Urothelium cell line (cell line): ENCODE measurements at places on chromosomes 13 and 19.

DNA sequence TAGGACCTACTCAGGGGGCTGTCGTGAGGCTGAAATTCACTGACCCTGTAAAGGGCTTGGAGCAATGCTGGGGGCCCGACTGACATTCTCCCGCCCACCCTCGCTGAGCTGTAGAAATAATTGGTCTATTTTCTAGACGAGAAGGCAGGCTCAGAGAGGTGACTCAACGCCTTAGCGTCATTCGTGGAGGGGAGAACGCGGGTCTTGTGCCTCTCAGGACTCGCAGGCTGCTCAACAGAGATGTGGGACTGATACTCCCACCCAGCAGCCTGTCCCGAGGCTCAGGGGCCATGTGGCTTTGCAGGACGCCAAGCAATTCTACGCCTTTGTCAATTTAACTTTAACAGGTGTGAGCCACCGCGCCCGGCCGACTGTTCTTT lies 23.6 kb upstream of the ASPDH start:
- DNase-seq = no peak

GRCh38 chr13:59016250-59016649 lies 1147.5 kb downstream of the DIAPH3 start:
- no peak for DNase-seq

DNA sequence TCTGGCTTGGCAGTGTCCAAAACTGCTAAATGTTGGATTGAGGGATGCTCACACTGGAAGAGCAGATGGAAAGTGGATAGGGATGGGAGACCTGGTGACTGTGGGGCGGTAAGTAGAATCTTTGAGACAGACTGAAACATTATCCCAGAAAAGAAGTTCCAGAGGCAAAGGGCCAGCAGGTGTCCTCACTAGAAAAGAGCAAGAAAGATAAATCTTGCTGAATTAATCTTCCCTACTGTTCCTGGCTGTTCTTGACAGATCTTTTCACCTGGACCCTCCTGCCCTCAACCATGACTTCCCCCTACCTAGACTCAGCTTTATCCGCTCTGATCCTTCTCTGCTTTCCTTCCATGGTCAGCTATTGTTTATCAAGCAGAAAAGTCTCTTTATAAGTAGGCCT lies 35.0 kb upstream of the FRY start:
- DNase-seq = no peak

GRCh38 chr19:10998045-10998533 lies 37.3 kb downstream of the SMARCA4 start:
- DNase-seq = no peak

GRCh38 chr19:3135961-3136683 lies at the start of gene GNA15:
Gene GNA15, plus strand, starts transcription at chr19:3136033. Its CDS starts 418 bp downstream, at chr19:3136451.
- no peak for DNase-seq

GRCh38 chr19:35565016-35565856 lies 1.8 kb upstream of the ATP4A start:
- DNase-seq = no peak

DNA sequence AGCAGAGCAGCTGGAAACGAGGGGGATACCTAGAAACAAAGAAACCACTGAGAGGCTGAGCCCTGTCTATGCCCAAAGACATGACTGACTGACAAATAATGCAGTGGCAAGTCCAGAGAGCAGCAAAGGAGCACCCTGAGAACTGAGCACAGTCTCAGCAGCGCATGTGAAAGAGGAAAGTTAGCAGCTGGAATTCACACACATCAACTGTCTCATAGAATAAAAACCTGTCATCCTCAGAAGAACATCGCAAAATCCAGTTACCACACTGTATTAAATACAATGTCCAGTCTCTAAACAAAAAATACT lies 24.1 kb upstream of the DLEU7 start:
- no peak for DNase-seq

- DNase-seq = no peak
Measured at GRCh38 chr13:99870541-99870940, 101.0 kb downstream of the ZIC5 start.

GRCh38 chr19:40719414-40719894 lies 2.5 kb downstream of the ITPKC start:
- DNase-seq = no peak

DNA sequence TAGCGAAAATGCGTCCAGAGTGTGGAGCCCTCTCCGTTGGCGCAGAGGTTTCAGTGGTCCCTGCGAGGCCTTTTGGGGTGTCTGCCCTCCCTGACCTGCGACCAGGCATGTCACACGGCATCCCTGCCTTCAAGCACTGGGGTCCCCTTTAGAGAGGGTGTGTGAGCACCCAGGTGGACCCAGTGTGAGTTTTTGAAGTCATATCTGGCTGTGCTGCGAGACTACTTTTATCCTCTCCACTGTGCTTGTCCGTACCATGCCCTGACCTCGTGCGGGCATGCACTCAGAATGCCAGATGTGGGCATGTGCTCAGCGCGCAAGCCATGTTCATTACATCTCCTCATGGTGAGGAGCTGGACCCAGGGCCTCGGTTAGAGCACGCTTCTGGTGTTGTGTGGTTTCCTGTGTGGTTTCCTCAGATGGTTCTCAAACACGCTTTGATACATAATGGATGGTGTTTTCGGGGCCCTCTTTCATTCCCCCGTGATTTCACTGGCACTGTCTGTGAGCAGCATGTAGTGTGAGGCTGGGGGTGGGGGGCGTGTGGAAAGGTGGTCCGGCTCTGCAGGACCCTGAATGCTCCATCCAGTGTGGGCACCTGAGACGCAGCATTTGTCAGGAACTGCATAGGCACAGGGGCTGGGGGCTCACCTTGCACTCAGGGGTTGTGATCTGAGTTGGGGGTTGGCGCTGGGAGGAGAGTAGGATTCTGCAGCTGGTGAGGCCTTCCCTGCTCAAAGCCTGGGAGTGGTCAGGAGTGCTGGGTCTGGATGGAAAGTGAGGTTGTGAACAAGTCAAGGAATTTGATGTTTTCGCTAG lies 2.3 kb downstream of the TFDP1 start:
- DNase-seq = no peak

GRCh38 chr19:42280815-42281145 lies 11.7 kb downstream of the CIC start:
- DNase-seq = peak; percentile 57

DNA sequence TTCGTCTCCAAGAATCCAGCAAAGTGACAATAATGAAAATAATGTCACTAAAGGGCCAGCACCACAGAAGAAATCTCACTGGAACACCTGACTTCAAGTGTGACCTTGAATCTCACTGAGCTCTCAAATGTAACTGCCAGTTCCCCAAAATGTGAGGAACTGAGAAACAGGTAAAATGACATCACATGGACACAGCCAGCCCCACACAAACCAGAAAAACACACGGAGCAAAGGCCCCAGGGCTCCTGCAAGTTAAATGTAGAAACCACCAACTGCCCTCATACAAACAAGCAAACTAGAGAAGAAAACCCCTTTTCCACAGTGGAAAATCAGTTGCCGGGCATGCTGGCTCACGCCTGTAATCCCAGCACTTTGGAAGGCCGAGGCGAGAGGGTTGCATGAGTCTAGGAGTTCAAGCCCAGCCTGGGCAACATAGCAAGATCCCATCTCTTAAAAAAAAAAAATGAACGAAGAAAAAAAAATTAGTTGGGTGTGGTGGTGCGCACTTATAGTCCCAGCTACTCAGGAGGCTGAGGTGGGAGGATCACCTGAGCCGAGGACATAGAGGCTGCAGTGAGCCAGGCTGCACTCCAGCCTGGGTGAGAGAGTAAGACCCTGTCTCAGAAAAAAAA lies 8.7 kb upstream of the KANK2 start:
- no peak for DNase-seq

GRCh38 chr19:2343289-2343982 lies 15.0 kb downstream of the SPPL2B start:
- DNase-seq = no peak

GRCh38 chr13:72314210-72314609 lies 413.2 kb downstream of the MZT1 start:
- DNase-seq = no peak

DNA sequence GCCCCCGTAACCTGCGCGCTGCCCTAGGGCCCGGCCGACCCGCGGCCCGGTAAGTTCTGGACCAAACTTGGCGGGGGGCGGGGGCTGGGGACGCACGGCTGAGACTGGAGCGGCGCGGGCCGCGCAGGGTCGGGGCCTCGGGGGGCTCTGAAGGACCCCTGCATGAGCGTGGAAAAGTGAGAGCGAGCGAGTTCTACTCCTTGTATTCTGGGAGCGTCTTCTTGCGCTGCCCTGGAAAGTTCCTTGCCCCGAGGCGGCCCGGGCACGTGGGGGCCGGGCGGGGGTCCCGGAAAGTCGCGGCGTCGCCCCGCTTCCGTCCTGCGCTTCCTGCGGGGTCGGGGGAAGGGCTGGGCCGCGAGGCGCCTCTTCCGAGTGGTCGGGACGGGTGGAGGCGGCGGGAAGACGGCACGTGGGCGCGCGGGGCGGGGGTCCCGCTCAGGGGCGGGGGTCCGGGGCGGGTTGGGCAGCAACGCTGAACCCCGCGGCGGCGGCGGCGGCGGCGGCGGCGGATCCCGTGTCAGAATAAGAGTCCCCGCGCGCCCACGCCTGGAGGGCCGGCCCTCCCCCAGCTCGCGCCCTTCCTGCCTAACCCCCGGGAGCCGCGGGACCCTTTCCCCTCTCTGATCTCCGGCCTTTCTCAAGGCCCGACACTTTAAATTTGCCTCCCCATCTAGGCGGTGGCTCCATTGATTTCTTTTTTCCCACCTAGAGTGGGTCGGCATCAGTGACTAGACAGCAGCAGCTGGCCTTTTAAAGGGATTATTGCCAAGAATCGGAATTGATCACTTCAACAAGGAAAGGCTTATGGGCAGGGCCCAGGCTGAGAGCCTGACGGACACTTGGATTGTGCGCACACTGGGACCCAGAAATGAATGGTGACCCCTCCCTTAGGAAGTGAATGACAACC lies 749 bp downstream of the GATAD2A start:
- peak; percentile 29 for DNase-seq

- DNase-seq = no peak
Measured at GRCh38 chr13:50855681-50856080, 12.2 kb upstream of the DLEU7 start.

GRCh38 chr13:85816413-85816812 lies 17.2 kb upstream of the SLITRK6 start:
- no peak for DNase-seq

DNA sequence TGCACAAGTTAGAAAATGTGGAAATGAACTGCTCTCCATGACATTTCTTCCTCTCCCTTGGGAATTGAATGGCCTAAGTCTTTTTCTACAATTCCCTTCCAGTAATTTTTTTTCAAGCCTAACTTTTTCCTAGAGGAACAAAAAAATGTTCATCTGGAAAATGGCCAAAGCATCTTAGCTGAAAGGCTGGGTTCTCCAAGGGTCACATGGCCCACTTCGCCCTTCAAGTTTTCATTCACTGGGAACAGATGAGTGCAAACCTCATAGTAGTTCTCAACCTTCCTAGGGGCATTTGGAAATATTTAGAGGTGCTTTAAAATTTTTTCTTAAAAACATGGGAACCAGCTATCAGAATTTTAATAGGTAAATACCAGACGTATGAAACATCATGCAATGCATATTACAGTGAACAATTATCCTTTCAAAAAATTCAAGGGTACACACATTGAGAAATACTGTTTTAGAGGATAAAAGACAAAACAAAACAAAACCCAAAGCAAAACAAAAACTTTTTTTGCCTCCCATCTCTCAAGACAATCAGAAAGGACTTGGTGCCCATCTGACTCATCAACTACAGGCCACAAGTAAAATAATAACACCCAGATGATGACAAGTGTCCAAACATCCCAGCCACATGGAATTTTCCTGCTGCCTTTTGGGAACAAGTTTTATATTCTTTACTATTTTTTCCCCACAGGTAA lies 208.8 kb downstream of the SLITRK6 start:
- peak; percentile 12 for DNase-seq

- DNase-seq = no peak
Measured at GRCh38 chr19:33510462-33511194, 11.0 kb downstream of the PEPD start.

GRCh38 chr13:19158526-19159174 lies 23.0 kb downstream of the TUBA3C start:
- DNase-seq = no peak
